ENCODE measurements at places on chromosomes 4 and X.
A peak's percentile ranks its signal among the peaks of the same experiment; 100 is the strongest.

DNA sequence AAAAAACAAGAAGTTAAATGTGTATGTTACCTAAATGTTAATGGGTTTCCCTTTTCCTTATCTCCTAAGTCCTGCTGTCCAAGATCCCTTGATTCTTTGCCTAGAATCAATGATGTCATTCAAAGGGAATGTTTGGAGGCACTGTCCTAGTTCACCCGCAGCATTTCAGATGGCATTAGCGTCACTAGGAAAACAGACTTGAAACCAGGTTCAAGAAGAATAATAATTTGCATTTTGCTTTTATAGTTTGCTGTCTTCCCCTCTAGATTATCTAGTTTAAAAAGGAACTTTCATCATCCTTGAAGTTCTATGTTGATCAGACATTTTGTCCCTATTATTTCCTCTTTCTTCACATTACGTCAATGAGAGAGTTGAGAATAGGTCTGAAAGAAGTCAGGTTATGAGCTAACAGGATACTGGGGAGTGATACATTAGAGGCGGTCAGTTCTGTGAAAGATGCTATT, 234.1 kb upstream of the PGRMC2 start:
- DNase-seq, result no peak

DNA sequence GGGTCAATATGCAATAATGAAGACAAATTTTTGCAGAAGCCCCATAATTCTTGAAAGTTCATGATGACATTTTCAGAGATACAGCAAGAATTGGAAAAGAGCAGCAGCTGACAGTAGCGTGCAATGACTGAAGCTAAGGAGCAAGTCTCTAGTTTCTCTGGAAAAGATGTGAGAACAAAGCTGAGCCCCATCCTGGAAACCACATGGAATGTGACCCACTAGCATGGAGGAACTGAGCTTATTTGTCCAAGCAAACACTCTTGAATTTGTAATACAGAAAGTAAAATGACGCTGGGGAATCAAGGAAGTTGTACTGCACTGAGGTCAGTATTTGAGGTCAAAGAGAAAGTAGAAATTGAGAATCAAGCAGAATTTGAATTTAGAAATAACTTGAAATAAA, 1447.2 kb downstream of the FSTL5 start:
- DNase-seq, result no peak

DNA sequence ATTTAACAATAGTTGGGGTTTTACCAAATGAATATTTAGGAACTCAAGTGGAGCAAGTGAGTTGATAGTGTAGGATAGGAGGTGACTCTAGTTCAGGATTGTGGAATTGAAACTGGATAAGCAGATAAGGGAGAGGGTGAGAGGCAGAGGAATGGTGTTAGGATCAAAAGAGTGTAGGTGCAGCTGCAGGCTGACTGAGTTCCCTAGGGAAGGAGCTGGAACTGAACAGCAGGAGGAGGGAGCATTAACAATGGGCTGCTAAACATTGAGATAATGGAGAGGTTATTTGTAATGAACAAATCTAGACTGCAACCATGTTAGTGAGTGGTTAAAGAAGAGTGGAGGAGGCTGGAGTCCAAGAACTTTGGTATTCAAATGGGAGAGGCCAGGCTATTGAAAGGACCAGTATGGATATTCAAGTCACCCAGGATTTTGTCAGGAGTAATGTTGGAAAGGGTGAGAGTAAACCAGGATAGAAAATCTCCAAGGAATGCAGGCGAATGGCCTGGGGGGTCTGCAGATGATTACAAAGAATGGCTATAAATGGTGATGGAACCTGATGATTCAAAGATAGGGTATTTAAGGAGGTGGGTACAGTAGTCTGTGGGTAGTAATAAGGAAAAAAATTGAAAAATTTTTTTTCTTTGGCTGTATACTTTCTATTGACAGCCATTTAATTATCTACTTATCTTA, 497.1 kb upstream of the TENM3 start:
- DNase-seq, result no peak

GRCh38 chrX:41022566-41022965, 62.7 kb upstream of the USP9X start:
- DNase-seq, result no peak

DNA sequence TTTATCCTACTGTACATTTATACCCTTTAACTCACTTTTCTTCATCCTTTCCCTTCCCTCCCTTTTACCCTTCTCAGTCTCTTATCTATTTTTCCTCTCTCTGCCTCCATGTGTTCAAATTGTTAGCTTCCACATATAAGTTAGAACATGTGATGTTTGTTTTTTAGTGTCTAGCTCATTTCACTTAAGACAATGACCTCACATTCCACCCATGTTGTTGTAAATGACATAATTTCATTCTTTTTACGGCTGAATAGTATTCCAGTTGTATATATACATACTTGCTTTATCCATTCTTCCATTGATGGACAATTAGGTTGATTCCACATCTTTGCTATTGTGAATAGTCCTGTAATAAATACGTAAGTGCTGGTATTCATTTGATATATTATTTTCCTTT, 7.3 kb upstream of the CXCL3 start:
- no peak for DNase-seq

- no peak for DNase-seq
Observed at GRCh38 chrX:154030266-154030665, 10.6 kb upstream of the IRAK1 start.

DNA sequence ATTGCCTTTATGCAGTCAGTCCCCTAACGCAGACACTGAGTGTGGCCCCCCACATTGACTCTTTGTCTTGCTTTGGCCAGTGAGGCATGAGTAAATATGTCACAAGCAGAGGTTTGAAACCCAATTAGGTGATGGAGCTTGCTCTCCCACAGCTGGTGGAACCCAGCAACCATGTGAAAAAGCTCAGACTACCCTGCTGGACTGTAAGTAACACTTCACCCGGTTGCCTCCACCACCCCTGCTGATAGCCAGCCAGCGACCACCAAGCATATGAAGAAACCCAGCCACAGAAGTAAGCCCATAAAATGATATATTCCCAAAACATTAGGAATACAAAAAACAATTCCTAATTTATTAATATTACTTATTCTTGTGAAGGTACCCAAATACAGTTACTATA, 21.6 kb upstream of the PDCL2 start:
- DNase-seq, result no peak

- DNase-seq, result no peak
Observed at GRCh38 chr4:97235521-97235920, 907.8 kb downstream of the STPG2 start.

DNA sequence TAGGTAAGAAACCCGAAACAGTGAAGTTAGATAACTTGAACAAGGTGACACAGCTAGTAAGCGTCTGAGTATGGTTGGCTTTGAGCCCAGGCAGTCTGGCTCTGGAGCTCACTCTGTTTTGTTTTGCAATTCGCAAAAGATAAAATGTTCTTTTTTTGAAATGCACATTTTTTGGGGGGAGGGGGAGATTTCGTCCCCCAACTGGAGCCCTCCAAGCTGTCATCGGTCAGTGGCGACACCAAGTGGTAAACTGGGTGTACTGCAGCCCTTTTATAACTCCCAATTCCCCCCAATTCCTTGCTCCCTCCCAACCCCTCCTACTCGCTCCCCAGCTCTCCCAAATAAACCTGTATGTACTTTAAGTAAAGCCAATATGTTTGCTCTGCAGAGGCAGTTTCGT, 2.8 kb upstream of the CLCN5 start:
- DNase-seq, result peak; percentile 22

DNA sequence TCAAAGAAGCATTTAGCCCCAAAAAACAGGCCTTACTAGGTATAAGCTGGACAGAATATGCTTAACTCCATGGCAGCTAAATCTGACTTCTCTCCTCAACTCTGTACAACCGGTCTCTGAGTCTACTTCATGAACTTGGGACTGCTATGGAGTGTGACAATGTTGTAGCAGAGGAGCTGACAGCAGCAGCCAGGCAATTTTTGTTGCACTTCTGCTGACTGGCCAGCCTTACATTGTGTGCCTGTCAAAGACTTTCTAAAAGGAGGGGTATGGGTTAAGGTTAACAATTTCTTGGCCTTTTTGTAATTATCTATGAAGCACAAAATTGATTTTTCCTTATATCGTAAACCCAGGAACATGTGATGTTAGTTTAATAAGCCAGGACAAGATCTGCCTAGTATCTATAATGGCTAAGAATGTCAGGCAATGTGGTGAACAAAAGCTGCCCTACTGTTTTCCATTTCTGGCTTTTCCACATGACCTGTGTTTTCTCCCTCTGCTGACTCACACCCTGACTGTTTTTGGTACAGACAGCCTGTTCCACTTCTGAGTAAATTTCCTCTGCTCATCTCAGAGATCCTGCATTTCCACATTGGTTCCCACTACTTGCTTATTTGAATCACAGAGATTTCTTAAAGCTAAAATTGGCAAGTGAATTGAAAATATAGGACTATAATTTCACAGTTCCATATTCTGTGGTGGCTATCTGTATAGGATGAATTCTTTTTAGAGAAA, 9.3 kb downstream of the NOX1 start:
- DNase-seq, result no peak

DNA sequence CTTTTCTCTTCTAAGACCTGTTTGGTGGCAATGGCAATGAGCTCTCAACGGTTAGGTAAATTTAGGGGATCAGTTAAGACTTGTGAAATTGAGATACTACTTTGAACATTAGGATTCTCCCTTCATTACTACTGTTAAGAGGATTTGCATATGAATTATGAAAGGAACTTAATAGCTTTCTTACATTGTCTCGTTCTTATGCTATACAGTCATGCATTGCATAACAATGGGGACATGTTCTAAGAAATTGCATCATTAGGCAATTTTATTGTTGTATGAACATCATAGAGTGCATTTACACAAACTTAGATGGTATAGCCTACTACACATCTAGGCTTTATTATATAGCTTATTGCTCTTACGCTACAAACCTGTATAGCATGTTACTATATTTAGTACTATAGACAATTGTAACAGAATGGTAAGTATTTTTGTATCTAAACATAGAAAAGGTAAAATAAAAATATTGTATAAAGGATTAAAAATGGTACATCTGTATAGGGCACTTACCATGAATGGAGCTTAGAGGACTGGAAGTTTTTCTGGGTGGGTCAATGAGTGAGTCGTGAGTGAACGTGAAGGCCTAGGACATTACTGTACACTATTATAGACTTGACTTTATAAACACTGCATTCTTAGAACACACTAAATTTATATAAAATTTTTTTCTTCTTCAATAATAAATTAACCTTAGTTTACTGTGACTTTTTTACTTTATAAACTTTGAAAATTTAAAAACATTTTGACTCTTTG, 62.5 kb downstream of the PAQR3 start:
- DNase-seq, result no peak

GRCh38 chr4:8035371-8035780, 95.7 kb upstream of the AFAP1 start:
- no peak for DNase-seq

DNA sequence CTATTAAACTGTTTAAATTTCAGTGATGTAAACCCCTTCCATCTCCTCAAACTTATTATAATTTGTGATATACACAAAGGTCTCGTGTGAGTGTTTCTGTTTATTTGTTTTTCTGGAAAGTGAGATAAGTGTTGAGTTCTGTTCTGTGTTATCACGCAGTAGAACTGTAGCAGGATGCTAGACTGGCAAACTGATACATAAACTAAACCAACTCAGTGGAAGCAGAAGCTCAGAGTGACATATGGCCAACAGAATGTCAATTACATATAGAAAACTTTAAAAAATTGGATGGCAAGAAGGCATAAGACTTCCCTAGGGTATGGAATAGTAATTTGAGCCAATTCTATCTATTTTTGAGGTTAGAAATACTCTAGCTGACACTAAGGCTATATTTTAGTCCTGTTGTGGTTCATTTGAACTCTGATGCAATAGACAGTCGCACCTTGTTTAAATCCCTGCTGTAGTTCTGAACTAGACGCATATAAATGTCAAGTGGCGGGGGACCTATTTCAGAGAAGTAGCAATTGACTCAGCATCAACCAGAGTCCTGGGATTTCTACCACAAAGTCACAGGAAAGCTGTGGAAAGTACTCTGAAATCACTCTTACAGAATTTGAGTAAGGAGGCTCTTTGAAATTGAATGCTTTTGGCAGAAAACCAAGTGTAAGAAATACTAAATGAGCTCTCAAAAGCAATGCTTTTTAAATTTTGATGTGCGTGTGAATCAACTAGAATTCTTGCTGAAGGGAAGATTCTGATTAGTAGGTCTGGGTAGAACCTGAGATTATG, 294.4 kb downstream of the INPP4B start:
- DNase-seq, result no peak

DNA sequence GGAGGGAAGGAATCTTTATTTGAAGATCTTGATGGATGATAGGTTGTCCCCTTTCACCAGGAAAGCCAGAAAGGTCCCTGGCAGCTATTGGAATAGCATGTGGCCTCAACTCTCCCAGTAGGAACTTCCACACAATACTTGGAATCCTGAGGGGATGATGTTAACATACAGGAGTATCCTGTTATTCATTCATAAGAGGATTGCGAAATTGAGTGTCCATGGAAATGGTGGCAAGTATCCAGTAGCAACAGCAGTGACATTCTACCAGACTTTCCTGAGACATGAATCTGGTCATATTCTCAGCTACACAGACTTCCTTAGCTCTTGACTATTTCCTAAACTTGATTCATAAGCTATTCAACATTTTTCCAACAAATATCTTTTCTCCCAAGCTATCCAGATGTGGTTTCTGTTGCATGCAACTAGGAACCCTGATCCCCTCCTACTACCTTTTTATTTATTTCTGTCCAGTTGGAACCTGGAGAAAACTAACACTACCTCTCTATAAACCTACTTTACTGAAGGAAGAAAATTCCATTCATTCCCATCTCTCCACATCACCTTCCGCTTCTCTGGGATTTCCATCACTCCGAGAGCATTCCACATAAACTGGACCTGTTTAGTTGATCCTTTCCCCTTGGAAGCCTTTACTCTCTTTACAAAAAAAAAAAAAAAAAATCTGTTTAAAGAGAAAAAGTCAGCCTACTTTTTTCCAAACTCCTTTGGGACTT, 101.8 kb downstream of the ANXA5 start:
- no peak for DNase-seq

DNA sequence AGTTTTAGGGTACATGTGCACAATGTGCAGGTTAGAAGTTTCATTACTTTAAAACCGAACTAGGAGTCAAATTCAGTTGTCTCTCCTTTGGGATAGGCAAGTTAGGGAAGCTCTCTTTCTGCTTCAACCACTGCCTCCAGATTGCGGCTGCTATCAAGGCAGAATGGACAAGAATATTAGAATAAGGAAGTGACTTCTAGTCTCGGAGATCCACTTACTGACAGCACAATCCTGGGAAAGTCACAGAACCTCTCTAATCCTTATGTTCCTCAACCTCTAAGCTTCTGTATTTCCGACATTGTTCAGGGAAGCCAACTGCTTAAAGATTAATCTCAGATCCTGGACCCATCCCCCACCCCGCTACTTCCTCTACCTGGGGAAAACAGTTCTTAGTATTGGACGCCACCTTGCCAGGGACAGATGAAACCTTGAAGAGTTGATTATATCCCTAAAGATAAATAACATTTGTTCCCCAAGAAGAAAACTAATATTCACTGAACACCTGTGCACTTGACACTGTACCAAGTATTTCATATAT, 2.1 kb downstream of the NUP62CL start:
- DNase-seq, result no peak

DNA sequence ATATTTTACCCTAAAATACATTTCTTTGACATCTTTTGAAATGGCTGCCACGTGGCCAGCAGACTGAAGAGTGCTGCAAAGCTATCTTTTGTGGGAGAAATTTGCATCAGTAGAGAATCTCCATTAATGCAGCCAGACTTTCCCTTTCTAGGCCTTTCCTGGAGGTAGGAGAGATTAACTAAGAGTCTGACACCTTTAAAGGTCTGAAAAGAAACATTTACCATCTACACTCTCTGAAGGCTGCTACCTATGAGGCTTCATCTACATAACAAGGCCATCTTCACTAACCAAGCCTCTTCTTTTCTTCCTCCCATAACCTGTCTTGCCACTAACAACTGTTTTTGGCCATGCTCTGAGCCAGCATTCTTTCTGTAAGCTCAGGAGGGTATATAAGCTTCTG, 17.8 kb upstream of the SPRY1 start:
- DNase-seq, result no peak

All from activated CD4-positive, alpha-beta T cell treated with anti-CD3 and anti-CD28 coated beads for 4 hours (primary cell).